Activated CD4-positive, alpha-beta T cell treated with anti-CD3 and anti-CD28 coated beads for 4 hours (primary cell): ENCODE measurements at places on chromosomes 5 and 9.

DNA sequence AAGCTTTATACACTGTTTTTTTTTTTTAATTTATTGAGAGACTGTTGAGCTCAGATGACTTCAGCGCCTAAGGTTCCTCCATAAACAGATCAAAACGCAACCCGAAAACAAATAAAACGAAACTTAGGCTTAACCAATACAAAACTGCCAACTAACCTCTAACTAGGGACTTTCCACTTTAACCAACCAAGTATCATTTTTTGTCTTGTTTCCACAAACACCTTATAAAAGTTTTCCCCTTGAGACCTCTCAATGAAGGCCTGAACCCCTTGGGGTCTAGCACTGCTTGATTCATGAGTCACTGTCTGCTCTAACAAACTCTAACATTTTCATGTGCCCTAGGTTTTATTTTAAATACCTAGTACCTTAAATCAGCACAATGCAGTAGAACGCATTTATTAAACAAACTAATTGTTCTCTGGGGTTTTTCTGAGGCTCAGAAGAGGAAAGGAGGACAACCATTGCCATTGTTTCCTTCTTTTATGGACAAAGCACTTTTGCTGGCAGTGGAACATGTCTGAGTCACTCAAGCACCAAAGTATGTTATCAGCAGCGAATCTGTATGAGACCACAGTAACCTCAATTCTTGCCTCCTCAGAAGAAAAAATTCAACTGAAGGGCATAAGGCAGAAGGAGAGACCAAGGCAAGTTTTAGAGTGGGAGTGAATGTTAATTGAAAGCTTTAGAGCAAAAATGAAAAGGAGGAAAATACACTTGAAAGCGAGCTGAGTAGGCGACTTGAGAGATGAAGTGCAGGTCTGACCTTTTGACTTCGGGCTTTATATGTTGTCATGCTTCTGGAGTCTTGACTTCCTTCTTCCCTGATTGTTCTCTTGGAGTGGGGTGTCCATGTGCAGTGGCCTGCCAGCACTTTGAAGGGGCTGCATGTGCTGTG, 97.7 kb upstream of the HCN1 start:
- no peak for DNase-seq

DNA sequence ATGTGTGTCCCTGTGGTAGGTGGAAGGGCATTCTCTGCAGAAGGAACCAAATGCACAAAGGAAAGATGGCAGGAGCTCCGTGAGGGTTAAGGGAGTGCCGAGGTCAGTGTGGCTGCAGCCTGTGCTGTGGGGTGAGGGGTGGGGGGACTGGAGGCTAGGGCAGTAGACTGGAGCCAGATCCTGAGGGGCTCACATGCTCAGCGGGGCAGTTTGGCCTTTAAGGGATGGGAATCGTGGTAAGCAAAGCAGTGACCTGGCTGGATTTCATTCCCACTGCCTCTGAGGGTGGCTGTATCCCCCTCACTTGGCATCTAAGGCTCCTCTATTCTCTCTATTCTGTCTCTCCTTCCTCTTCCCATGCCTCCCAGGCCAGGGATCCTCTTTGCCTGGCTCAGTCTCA, 15.6 kb downstream of the PITX1 start:
- no peak for DNase-seq

DNA sequence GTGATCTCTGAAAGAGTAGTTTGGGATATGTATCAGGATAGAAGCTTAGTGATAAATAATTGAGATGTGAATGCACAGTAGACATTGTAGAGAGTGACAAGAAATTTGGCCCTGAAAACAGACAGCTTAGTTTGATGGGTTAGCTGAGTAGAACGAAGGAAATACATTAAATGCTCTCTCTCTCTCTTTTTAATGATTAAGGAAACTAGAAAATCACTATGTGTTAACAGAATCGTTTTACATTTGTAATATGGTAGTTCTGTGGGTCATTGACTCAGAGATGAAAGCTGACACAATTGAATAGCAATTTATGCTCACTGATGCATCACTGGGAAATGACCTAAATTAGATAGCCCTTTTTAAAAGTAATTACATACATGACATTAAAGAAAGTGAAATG, 739.8 kb upstream of the PTPRD start:
- no peak for DNase-seq

DNA sequence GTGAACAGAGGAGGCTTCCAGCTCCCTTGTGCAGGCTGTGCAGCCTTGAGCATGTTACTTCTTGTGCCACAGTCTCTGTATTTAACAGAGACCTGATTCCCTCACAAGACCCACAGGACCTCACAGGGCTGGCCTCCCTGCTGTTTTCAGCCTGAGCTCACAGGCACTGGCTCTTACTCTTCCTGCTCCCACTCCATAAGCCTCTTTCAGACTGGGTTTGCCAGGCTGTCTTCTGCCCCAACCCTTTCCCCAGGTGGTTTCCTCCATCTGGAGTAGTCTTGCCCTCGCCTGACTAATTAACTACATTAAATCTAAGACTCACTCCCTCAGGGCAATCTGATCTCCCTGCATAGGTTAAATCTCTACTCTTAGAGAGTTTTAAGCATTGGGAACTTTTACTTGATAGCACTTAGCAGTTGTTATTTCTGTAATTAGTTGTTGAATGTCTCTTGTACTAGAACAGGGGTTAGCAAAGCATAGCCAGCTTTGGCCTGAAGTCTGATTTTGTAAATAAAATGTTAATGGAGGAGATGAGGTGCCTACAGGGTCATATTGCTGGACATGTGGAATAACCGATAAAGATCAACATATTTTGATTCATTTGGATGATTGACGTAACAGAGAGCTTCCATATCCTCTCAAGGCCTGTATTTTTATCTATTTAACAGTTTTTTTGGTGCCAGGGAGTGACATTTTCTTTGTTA, 28.6 kb upstream of the SPATA31E1 start:
- DNase-seq: no peak

DNA sequence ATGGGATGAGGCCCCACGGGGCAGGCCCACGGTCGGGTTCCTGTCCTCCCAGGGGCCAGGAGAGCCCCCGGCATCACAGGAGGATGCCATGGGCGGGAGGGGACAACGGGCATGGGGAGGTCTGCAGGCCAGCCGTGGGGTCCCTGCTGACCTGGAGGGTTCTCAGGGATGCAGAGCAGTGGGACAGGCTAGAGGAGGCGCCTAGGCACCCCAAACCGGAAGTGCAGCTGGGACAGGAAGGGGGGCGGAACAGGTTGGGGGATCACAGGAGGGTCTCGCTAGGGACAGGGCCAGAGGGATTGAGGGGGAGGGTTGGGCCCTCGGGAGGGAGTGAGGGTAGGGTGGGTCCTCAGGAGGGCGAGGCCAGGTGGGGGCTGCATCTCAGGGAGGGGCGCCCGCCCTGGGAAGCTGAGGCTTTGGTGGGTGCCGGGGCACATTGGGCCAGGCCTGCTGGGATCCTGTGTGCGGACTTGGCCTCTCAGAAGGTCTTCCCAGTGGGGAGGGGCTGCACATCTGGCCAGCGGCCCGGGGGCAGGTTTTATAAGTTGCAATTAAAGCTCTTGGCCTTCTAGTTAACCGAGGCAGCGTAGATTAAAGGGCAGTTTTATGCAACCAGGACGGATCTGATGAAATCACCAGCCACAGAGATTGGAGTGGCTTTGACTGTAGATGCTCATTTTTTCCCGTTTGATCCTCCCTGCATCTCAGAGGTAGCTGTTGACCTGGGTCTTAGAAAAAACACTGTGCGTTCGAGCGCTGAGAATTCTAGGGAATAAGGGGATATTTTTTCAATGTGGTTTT, 20.1 kb downstream of the NKD2 start:
- DNase-seq: no peak

- DNase-seq: no peak
These were observed 86.7 kb upstream of the ALDH1A1 start for GRCh38 chr9:73039271-73040263.

- no peak for DNase-seq
These were observed 129.3 kb upstream of the LHFPL2 start for GRCh38 chr5:78777901-78778300.

DNA sequence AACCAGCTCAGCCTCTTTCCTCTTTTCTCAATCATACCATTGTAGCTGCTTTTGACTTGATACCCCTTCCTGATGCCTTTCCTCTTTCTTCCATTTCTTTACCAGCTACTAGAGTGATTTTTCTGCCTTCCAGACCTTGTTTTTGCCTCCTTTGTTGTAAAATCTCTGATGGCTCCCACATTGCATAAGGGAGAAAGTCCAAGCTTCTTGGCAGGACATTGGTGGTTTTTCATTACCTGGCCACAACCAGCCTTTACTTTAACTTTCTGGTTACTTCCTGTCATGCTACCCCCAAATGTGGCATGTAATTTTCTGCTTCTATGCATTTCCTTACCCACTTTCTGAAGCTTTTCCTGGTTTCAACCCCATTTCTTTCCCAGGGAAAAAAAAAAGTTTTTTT, 452.5 kb downstream of the TMEM38B start:
- DNase-seq: no peak

- no peak for DNase-seq
These were observed 154.0 kb downstream of the CDH6 start for GRCh38 chr5:31347552-31347905.

GRCh38 chr5:108749128-108749861, 1.6 kb downstream of the FER start:
- DNase-seq: peak; percentile 61

- DNase-seq: no peak
These were observed 179.3 kb upstream of the FGF10 start for GRCh38 chr5:44568519-44568918.

DNA sequence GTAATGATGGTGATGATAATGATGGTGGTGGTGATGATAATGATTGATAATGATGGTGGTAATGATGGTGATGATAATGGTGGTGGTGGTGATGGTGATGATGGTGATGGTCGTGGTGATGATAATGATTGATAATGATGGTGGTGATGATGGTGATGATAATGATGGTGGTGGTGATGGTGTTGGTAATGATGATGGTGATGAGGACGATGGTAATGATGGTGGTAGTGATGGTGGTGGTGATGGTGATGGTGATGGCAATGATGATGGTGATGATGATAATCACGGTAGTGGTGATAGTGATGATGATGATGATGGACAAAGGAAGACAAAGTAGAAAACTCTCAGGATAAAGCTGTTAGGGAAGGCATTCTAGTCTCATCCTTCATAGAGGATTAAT, 310.5 kb downstream of the MSX2 start:
- no peak for DNase-seq

DNA sequence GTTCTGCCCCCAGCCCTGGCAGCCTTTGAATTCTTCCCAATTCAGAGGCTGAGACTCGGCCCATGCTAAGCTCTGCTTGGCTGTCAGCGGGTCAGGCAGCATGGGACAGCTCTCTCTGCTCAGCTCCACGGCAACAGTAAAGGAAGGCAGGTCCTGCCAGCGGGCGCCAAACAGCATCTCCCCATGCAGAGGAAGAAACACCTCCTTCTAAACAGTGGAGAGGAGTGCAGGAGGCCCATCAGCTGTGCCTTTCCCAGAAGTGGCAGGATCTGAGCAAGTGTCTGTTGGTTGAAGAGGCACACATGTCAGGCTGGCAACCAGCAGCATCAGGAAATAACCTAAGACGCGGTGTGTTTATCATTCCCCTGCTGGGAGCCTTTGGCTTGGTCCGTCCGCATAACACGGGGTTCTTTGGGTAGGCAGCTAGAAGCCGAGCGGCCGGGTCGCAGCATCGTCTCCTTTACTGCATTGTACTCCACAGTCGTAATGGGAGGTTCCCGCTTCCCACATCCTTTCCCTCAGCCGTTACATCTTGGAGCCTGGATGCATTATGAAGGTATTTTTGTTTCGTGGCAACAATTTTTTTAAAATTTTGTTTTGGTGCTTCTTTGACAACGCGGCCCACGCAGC, 42.7 kb upstream of the NCS1 start:
- DNase-seq: peak; percentile 42

DNA sequence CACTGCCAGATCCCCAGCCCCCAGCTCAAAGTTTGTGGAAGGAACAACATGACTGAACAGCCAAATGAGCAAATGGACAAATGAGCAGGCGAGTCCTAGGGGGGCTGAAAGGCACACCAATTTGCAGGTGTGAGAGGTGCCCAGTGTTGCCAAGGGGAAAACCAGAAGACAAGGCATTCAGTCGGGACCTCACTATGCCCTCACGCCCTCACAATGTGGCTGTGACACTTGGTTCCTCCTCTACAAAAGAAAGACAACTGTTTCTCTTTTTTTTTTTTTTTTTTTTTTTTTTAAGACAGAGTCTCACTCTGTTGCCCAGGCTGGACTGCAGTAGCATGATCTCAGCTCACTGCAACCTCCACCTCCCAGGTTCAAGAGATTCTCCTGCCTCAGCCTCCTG, 28.0 kb downstream of the TNIP1 start:
- DNase-seq: no peak

DNA sequence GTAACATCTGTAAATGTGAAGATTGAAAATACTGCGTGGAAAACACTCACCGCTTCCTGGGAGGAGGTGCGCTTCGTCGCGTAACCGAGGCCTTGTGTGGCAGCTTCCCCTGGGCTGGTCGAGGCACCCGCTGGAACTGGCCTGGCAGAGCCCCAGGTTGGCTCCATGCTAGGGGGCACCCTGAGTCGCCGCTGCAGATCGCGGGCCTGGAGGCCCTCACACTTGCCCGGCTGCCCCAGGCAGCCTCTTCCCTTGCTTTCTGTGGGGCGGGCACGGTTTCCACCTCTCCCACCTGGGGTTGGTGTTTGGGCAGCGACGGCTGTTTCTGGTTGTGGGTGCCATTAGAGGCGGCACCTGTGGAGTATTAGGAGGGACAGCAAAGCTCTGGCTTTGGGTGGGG, 852 bp downstream of the ZNF354C start:
- no peak for DNase-seq

DNA sequence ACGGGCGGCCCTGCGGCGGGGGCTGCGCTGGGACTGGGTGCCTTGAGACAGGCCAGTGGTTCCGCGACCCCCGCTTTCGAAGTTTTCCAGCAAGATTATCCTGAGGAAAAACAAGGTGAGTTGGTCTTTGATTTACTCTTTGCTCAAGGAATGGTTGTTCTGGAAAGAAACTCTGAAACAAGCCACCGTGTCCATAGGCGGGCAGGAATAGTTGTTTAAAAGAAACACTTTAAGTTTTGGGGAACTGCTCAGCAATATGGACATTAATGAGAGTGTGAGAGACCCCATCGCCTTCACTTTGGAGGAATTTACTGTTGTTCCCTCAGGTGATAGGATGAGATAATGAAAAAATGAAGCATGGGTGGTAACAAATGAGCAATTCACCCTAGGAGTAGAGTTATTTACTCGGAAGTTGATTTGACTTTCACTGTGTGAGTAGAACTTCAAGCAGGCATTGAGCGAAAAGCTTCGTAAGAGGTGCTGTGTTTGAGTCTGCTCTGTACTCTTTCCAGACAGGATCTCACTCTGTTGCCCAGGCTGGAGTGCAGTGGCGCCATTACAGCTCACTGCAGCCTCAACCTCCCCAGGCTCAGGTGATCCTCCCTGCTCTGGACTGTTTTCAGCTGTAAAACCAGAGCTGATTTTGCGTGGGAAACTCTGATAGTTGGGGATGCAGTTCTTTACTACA, 1.1 kb downstream of the DMRTA1 start:
- DNase-seq: no peak

- no peak for DNase-seq
These were observed 86.9 kb downstream of the ATG10 start for GRCh38 chr5:82058710-82059109.

- no peak for DNase-seq
These were observed 25.6 kb downstream of the FRMD3 start for GRCh38 chr9:83512621-83513020.
